Fibroblast of skin of left quadriceps (primary cell): ENCODE measurements at places on chromosomes 7 and 10.

DNA sequence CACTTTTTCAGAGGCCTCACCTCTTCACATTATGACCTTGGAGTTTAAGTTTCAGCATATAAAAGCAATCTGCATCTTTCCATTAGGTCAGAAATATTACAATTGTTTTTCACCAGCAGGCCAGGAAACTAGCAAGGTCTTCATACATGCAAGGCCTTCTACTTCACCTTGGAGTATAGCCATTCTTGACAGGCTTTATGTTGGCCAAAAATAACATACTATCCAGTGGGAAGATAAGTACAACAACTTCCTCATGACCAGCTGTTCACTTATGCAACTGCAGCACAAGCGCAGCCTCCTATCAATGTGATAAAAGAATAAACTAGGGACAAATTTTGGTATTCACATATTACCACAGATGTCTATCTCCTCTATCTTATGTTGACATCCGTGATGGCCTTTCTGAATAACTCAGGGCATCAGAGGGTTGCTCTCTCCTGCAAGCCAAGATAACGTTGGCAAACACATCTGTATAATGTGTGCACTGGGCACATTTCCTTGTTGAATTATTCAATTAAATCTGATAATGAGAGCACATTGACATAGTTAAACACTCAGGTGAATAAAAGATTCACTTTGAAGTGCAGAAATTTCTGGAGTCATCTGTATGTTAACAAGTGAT lies 239.8 kb downstream of the FZD1 start:
- no peak for DNase-seq

DNA sequence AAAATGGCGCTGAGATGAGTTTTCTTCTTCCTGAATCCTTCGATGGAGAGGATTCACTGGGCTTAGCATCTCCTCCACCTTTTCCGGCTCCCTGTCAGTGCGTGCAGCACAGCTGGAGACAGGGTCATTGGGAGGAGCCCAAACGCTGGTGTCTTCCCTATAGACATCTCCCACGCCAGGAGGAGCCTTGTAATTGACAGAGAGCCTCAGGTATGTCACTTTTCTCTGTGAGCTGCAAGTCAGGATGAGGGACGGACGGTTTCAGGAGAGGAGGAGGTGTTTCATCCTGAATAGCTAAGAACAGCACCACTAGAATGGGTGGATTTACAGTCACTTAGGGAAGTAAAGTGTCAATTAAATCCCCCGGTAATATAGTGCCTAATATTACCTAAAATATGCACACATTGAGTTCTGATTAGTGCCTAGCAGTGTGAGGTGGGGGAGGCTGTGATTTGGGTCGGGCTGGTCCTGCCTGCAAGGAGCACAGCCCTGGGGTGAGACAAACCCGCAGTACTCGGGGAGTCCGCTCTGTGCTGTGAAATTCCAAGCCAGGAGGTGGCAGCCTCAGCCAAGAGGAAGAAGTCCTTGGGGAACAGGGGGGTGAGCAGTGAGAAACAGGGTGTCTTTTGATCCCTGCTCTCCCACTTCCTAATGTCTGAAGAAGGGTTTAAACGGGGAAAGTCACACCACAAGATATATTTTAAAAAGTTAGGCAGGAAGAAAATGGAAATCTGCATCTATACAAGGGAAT lies 28.2 kb downstream of the IL15RA start:
- peak; percentile 32 for DNase-seq

DNA sequence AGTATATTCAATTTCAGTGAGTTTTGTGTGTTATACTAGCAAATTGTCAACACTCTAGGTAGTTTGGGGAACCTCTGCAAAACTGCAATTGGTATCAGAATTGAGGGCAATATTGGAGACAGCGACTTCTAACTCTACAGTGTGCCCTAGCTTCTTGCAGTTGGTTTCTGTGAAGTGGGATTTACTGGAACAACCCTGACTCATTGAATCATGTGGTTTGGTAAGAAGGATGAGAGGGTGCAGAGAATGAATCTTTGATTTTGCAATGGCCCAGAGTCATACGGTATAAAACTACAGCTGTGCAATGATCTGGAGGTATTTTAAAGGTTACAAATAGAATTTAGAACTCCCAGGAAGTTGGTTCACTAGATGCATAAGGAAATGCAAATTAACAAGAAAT lies 129.1 kb upstream of the PPP1R3A start:
- DNase-seq, result peak; percentile 43

DNA sequence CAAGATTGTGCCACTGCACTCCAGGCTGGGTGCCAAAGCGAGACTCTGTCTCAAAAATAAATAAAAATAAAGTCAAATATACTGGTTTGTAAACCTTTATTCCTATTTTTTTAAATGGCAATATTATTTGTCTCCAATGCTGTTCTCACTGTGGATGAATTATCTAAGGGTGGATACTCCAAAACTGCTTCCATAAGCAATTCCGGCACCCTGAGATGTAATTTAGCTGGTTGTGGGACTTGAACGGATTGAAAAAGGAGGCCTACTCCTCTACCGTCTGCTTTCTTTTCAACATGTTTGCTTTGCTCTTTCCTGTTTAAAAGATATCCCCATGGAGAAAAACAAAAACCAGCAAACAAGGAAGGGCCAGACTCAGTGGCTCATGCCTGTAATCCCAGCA lies 54.4 kb downstream of the SLC35B4 start:
- DNase-seq, result no peak

DNA sequence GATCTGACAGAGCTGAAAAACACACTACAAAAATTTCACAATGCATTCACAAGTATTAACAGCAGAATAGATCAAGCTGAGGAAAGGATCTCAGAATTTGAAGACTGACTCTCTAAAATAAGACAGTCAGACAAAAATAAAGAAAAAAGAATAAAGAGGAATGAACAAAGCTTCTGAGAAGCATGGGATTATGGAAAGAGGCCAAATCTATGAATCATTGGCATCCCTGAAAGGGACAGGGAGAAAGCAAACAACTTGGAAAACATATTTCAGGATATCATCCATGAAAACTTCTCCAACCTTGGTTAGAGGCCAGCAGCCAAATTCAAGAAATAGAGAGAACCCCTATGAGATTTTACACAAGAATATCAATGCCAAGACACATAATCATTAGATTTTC lies 804.8 kb upstream of the IGFBP3 start:
- no peak for DNase-seq

DNA sequence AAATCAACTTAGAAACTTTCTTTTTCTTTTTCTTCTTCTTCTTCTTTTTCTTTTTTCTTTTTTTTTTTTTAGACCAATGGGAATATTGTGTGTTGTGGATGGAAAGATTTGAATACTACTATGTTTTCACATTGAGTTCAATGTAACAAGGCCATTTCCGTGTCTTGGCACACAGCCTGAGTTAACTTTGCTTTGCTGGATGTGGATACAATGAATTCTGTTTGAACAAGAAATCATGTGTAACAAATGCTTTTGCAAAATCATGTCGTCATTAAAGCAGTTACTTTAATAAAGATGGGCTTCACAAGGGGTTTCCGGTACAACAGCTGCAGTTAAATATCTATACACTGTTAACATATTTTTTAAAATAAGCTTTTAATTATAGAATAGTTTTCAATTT lies 13.5 kb upstream of the ENTPD1 start:
- no peak for DNase-seq

DNA sequence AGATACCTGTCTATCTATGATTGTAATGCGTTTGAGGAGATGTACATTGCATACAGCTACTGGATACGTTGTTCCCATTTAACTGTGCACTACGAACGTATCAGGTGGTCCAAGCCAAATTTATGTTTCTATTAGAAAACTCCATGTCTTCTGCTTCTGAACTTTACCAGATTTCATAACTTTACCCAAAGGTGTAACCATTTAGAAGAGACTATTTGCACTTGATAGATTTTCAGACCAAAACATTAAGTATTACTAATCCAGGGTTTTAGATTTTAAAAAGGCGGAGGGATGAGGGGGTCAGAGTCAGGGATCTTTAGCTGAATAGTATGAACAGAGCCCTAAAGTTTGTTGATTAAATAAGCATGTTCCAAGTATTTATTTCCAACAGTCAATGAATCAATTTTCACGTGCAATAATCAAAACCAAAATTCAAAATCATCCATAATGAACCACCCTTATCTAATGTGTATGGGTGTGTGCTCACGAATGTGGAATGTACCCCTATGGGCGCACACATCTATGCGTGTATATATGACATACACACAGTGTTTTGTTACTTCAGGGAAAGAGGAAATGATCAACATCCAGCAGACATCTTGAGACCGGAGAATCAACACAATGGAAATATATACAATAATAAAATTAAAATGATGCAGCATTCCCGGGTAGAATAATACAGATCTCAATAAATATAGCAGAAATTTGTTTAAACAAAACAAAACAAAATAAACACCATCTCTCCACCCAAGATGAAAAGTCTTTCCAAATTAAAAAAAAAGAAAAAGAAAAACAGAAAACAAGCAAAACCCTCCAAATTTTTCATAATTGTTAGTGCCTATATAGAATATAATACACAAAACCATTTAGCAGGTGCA lies 3.4 kb downstream of the FEZF1 start:
- DNase-seq, result no peak

DNA sequence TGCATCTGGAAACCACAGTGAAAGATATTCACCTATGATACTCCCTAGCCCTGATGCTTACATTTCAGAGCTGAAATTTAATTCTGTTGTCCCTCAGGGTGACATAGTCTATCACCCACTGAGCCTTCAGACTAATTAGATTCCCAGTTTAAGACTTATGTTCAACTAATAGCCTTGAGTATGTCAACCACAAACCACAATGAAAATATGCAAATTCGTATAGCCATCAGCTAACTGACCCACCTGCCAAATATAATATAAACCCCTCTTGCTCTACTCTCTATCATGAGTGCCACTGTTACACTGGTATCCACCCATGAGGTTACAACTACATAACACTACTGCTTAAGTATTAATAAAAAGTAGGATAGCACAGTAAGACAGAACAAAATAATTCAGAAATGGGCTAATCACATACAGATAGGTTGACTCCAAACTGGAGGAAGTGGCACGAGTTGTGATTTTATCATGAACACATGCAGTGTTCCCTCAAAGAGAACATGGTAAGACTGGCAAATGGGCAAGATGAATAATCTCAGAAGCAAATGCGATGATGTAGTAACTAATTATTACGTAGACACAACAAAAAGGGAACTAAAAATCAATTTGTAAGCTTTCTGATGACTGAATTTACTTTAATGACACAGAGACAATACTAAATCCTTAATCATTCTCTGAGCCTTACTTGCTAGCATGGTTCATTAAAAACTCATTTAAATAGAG lies 290.6 kb downstream of the PARD3 start:
- no peak for DNase-seq

DNA sequence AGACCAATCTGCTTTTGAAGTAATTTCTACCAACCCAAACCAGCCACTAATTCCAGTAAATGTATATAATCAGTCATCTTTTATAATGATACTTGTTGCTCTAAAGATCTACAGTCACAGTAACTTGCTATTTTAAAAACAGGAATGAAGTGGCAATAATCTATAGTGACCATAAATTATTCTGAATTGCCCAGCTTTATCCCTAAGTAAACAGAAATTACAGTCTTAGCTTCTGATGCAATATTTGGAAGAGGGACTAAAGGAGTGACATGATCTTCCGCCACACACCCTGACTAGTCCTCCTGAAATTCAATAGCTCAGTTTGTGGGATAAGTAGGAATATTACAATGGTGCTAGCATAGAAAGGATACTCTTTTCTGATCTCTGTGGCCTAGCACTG lies 96.1 kb downstream of the ATE1 start:
- no peak for DNase-seq

DNA sequence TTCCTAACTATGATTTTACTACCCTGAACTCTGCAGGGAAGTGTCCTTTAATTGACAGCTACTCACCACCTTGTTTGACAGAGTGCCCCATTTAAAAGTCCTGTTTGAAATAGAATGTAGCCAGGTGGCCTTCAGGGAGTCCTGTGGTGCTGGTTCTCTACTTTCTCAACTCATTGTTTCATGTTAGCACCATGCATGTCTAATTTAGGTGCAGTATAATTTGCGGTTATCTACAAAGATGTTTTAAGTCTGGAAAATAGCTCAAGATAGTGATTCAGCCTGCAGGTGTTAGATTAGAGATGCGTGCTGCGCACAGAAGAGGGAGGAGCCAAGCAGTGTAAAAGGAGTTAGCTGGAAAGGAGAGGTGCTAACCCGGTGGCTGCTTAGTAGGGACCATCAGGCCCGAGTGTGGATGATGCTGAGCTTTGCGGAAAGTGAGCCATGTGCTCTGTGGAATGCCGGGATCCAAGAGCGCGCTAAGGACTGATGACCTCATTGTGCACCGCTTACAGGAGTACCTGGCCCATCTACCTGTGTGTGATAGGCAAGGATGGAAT lies 1.2 kb downstream of the CCM2 start:
- no peak for DNase-seq

DNA sequence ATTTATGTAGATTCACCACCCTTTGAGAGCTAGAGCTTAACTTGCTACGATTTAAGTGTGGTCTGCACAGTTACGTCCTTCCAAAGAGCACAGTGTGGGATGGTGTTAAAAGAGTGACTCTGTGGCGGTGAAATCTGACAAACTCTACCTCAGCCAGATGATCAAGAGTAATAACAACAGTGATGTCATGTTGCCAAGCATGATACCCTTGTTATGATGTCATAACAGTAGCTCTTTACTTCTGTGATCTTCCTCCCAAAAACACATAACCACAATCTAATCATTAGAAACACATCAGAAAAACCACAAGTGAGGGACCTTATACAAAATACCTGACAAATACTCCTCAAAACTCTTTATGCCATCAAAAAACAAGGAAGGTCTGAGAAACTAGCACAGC lies 649.3 kb downstream of the POM121L12 start:
- DNase-seq, result no peak
